ENCODE measurements at places on chromosomes 3 and 15.

GRCh38 chr3:152177757-152178156, 91.0 kb upstream of the MBNL1 start:
- DNase-seq: no peak

DNA sequence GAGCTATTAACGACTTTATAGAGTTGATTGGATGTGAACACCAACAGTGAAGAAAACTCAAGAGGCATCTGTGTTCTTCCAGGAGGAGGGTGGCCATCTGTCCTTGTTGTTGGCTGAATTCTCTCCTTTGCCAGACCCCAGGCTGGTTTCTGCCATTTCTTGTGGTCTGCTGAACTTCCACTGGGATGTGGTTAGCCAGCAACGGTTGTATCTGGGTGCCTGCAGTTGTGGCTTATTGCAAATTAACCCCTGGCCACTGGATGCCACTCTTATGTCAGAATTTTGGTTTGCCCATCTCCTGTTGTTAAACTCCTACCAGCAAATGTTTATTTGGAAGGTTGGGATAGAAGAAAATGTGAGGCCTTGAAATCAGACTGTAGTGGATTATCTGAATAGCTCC, 163.6 kb upstream of the TBC1D5 start:
- DNase-seq: no peak

GRCh38 chr3:37608061-37608702, 253.5 kb upstream of the CTDSPL start:
- DNase-seq: no peak

GRCh38 chr3:16908896-16909295, 24.1 kb downstream of the PLCL2 start:
- no peak for DNase-seq

DNA sequence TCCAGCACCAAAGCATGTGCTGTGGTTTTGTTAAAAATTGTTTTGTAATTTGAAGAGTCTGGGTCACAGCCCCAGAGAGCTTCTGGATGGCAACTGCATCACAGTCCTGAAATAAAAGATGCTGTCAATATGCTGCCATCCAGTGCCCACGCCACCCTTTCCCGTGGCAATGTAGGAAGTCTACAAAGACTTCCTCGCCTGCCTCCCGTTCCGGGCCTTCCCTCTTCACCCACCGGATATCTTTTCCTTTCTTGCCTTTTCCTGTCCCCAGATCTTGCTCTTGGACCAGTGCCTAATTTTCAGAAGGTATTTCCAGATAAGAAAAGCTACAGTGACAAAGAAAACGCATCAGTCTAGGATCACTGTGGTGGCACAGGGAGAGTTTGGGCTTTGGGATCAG, 85.3 kb upstream of the RNU6-1 start:
- no peak for DNase-seq

GRCh38 chr15:80199869-80200268, 47.1 kb downstream of the FAH start:
- DNase-seq: no peak

GRCh38 chr15:60004009-60004845, at the start of gene FOXB1:
Gene FOXB1 (plus strand): TSS chr15:60004311. CDS start chr15:60004964, 653 bp downstream.
- DNase-seq: no peak

DNA sequence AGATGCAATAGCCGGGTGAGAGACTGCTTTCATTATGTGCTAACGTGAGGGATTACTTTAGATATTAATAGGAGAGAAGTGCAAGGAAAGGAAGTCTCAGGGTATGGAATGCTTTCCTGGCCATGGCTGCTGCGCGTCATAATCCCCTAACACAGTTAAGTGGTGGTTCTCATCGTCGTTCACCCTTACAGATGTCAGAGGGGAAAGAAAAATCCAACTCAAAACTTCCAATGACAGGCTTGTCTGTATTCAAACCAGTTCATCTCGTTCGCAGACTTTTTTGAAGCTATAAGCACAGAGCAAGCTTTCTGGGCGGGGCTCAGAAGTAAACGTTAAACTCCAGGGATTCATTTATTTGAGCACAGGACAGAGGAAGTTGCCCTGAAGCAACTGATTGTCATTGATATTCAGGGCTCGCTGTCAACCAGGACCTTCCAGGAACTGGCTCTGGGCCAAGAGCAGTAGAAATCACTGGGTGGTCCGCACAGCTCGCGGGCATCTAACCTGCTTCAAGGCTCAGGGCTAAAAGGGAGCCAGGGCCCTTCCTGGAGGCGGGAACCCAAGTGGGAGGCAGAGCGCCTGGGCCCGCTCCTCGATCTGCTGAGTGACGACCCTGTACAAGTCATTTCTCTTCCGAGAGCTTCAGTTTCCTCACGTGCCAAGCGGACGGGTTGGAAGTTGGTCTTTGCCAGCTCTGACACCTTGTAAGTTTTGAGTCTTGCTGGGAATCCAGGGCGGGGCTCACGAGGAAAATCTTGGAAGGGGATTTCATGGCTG, 1.1 kb upstream of the LPP start:
- no peak for DNase-seq

GRCh38 chr3:127038466-127038865, 55.6 kb downstream of the PLXNA1 start:
- DNase-seq: no peak

GRCh38 chr15:69763831-69764230, 311.2 kb downstream of the RPLP1 start:
- no peak for DNase-seq

DNA sequence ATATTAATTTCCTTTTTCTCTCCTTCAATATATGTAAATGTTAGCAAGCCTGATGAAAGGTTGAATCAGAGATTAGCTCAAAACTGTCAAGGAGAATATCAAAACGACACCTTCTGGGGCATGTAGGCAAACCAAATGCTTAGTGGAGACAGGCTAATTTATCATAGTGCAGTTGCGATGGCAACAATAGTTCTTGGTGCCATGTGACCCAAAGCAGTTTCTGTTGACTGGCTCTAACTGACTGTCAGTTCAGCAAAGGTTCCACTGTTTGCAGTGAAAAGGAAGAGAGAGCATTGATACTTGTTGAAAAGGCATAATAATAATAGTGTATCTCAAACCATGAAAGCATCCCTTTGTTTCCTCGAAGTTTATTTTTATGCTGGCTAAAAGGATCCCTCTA, 513.9 kb downstream of the NLGN1 start:
- DNase-seq: no peak

GRCh38 chr3:55297706-55298105, 189.4 kb downstream of the WNT5A start:
- DNase-seq: no peak

DNA sequence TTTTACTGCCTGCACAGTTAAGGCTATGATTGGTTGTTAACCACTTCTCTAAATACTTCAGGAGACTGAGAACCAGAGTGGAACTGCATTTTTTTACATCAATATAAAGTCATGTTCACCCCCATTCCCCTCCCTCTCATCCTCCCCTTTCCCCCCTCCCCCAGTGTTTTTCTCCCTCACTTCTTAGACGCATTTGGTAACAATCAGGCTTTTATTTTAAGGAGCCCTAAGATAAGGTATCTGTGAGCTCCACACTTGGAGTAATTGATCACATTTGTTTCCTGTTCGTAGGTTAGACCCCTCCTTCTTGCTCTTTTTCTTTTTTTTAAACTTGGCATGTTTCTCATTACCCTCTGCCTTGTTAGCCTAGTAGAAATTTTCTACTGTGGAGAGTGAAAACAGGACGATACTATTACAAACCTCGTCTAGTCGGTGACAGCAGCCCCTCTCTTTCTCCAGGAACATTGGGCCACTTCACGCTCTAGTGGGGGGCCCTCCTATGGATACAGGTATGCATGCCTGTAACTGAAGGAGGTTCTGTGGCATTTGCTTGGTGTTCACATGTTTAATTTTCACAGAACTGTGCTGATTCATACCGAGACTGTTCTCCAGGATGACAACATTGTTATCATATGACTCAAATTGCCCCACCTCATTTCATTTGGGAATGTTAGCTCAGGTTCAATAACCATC, 314.4 kb downstream of the MECOM start:
- DNase-seq: no peak

DNA sequence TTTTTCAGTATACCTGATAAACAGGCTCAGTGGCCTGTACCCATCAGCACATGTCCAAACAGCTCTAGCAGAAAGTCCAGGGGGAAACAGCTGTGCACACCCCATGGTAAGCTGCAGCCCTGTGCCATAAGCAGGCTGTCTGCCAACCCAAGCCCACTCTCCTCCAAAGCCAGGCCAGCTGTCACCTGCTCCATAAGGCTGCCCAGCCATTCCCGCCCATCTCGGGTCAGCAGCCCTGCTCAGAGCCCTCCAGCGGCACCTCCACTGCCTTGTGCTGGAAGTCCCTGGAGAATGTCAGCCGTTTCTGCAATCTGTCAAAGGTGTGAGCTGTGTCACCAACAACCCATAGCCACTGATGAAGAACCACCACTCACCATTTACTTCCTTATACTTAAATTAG, 82.0 kb downstream of the NTRK3 start:
- peak; percentile 36 for DNase-seq

DNA sequence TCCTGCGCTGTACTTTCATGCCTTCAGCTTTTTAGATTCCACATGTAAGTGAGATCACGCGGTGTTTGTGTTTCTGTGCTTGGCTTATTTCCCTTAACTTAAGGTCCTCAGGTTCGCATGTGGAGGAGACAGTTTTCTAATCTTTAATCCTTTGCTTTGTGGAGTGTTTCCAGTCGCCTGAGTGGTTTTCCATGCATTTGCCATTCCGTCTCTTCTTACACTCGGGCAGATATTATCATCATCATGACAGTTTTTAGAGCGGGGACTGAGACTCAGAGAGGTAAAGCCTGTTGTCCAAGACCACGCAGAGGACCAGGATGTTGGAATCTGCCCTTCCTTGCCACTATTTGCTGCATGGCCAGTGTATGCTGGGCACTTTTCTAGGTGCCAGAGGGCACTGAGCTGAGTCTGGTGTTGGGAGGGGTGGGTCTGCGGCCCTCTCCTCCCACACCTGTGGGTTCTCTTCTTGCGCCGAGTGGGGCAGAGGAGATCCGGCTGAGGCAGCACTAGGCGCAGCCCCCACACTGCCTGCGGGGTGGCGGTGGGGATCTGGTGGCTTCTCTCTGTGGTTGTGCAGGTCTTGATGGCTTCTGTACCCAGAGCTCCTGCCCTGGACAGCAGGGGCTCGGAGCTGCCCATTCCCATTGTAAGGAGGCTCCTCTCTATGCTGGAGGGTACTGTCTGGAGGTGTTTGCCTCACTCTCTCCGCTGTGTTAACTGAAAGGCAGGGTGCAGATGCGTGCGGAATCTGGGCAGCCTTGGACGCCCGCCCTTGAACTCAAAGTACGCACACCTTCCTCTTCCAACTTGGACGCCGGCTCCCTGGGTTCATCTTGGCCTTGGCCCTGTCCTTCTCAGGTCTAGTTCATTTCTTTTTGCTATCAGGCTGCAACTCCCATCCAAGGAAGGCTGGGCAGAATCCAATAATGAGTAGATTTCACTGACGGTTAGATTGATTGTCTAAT, 156.0 kb upstream of the RGMA start:
- no peak for DNase-seq

All from cardiac septum (tissue), 1 donor.